ENCODE measurements at places on chromosomes 11 and 22.

- no peak for DNase-seq
Observed at GRCh38 chr11:12746593-12747097, 72.4 kb downstream of the TEAD1 start.

- peak; percentile 92 for DNase-seq
Observed at GRCh38 chr22:37242395-37242918, 1.6 kb downstream of the RAC2 start.

- no peak for DNase-seq
Observed at GRCh38 chr11:113470233-113470632, 5.0 kb downstream of the DRD2 start.

GRCh38 chr11:65429068-65429681 is 6.6 kb downstream of the NEAT1 start:
- DNase-seq, result no peak

DNA sequence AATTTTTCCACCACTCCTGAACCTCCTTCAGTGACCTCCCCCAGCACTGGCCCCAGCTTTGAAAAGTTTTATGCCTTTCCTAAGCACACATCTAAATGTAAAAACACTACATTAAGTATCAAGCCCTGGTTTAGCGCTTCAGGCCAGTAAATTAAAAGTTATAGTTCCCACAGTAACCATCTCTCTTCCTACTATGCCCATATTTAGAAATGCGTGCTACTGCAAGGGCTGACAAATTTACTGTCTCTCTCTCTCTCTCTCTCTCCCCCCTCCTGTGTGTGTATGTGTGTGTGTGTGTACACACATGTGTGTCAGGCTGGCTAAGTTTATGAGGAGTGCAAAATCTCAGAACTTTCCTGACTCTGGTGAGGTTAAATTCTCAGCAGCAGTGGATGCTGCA is 231.4 kb downstream of the LARGE1 start:
- no peak for DNase-seq

DNA sequence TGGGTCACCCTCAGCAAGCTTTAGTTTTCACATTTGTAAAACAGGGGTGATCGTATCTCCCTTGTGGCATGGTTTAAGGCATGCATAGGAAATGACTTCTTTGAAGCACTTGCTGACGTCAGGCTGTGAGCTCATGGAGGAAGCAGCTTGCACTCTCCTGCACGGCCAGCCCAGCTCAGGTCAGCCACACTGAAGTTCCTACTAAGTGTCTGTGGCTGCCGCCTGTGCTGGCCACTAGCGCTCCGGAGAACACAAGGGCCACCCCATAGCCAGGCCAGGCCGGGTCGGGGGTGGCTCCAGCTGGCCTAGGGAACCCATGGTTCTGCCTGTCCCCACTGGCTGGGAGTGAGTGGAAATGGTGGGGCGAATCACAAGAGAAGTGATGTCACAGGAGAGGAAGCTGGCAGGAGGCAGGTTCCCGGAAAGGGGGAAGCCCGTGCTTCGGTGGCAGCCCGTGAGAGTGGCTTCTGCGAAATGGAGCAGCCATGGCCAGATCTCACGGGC is 28.2 kb downstream of the KCTD17 start:
- DNase-seq, result peak; percentile 61

DNA sequence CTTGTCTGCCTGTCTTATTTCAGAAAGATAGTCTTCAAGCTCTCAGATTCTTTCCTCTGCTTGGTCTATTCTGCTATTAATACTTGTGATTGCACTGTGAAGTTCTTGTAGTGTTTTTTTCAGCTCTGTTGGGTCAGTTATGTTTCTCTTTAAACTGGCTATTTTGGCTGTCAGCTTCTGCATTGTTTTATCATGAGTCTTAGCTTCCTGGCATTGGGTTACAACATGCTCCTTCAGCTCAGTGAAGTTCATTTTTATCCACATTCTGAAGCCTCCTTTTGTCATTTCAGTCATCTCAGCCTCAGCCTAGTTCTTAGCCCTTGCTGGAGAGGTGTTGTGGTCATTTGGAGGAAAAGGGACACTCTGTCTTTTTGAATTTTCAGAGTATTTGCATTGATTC is 15.5 kb upstream of the DEPDC7 start:
- DNase-seq, result no peak

GRCh38 chr22:30188911-30189310 is 57.6 kb downstream of the LIF start:
- no peak for DNase-seq

DNA sequence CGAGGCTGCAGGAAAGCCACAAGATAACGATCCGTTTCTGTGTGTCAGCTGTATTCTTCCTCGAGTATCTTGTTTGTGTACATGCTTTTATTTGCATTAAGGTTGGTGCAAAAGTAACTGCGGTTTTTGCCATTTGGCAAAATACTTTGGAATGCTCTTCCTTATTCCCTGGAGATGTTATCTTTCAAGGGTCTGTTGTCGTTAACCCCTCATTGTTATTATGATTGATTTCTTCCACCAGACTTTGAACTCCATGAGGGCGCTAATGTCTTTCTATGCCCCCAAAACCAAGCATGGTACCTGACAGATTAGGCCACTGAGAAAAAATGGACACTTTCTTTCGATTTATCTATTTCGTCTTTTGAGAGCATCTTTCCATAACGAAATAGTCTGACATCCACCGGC is 563 bp upstream of the PSMA1 start:
- no peak for DNase-seq

DNA sequence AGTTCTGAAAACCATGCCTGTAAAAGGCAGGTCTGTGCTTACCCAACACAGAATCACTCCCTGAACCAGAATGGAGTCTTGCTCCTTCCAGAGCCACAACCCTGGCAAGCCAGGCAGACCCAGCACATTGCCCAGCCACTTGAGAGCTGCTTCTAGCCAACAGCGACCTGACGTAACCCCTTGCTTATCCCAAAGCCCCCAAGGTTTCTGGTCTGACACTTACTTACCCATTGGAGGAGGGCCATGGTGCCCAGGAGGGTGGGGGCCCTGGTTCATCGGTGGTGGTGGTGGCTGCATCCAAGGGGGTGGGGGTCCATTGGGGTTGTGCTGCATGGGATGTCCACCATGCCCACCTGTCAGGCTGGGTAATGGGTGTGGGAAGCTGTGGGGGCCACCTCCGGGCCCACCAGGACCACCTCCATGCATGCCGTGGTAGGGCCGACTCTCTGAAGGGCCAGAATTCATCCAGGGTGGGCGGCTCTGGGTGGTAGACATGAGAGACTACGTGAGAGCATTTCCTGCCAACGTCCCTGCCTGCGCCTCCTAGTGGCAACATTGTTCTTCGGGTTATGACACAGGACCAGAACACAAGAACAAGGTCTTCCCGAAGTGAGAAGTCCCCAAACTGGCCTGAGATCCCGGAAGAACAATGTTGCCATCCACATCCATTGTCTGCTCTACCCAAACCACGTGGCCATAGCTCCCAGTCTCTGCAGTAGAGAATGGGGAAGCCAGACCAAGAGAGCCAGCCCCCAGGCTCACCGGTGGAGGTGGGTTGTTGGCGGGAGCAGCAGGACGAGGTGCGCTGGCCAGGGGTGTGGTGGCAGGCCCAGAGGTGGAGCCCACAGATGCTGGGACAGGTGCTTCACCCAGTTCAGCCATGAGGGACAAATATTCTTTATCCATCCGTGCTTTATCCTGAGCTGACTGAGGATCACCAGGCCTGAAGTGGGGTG is 7.8 kb upstream of the PYGM start:
- peak; percentile 66 for DNase-seq

DNA sequence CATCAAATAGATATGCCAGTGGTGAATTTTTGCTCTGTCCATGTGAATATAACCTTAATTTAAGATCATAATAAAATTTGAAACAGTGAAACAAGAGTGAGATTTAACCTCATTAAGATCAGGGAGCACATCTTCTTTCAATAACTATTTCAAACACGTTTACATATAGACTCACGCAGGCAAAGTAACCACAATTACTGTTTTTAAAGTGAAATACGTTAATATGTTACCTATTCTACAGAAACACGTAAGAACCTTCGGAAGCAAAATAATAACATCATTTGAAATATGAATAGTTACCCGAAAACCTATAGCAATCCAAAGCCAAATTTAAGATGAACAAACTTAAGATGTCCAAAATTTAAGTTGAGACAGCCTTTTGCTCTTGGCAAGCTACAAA is 136.2 kb upstream of the ZC3H12C start:
- DNase-seq, result no peak

DNA sequence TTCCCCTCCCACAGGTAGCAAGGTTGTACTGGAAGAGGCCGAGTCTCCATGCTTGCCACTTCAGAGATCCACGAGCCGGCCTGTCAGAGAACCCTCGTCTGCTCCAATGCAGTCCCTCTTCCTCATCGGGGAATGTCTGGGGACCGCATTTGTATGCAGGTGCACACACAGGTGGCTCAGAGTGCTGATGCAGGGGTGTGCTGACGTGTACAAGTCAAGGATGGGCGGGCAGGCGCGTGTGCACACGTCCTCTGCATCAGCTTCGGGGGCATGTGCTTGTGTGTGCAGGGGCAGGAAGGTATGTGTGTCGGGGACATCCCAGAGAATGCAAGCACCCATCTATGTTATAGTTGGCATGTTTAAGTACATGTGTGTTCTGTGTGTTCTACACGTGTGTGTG is 49.4 kb downstream of the ELFN2 start:
- DNase-seq, result no peak

DNA sequence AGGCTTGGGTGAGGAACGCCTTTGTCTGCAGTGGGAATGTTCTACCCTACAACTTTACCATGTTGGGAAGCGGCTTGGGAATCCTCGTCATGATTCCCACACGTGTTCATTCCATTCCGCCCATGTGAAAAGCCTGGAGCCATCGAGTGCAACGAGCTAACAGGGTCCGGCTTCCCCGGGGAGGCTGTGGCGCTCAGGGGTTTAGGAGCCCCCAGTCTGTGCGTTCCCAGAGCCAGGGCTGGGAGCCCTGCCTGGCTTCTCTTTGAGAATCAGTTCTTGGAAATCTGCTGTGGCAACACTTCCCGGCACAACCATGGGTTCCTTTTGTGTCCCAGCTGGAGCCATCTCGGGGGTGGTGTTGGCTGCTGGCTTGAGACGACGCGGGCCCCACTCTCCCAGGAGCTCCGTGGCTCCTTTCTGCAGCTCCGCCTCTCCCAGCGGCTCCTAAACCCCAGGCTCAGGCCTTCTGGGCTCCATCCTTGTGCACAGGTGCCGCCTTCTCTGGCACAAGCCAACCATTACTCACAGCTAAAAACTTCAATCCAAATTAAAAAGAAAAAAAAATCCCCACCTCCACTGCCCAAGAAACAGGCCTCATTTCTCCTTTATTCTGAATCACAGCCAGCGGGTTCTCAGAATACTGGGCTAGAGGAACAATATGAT is 18.7 kb upstream of the PPFIA1 start:
- no peak for DNase-seq

GRCh38 chr22:45526281-45526680 is 23.6 kb downstream of the FBLN1 start:
- no peak for DNase-seq

DNA sequence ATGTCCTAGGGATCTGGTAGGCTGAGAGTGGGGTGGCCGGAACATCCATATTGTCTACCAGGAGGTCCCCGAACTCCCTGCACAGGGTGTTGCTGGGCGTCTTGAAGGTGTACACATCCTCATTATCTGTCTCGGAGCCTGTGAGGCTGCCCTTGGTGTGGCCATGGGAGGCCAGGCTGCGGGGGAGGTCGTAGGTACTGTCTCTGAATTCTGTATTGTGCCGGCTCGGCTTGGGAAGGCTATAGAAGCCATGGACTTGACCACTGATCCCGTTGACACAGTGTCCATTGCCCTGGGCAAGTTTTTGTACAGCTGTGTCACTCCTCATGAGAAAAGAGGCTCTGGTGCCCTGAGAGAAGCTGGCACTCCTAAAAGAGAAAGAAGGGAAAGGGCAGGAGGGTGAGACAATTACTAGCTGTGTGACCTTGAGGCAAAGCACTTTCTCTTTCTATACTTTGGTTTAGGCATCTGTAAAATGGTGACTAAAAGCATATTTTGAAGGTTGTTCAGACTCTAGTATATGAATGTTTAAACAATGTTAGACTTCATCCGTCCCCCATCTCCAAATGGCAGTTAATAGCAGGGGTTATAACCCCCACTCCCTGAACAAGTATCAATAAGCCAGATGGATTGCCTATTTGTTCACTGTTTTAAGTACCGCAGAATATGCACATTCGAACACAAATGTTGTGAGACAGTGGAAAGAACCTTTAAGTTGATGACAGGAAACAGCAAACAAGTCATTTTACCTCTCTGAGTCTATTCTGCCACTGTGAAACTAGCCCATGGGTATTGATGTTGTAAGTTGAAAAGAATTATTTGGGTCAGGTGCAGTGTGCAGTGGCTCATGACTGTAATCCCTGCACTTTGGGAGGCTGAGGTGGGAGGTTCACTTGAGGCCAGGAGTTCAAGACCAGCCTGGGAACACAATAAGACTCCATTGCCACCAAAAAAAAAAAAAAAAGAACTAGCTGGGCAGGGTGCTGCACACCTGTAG is 38.3 kb downstream of the USP35 start:
- no peak for DNase-seq

DNA sequence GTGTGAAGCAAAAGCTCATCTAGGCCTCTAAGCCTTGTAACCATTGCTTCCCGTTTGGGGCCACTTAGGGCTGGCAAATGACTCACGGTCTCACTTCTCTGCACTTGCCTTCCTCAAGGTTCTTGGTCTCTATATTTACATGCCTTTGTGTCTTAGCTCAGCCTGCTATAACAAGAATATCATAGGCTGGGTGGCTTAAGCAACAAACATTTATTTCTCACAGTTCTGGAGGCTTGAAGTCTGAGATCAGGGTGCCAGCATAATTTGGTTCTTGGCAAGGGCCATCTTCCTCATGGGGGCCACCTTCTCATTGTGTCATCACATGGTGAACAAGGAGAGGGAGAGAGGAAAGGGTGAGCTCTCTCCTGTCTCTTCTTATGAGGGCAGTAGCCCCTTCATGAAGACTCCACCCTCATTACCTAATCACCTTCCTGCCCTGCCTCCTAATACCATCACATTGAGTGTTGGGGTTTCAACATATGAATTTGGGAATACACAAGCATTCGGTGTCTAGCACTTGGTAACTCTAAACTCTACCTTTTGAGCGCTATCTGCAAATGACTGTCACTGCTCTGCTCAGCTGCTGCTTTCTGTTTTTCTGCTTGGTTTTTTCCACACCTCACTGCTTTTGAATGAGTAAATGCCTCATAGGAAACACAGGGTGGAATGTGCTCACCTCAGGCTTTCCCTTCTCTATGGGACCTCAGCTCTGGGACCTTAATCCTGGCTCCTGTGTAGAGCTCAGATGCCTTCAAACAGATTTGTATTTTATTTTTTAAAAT is 16.2 kb upstream of the ME3 start:
- DNase-seq, result no peak

DNA sequence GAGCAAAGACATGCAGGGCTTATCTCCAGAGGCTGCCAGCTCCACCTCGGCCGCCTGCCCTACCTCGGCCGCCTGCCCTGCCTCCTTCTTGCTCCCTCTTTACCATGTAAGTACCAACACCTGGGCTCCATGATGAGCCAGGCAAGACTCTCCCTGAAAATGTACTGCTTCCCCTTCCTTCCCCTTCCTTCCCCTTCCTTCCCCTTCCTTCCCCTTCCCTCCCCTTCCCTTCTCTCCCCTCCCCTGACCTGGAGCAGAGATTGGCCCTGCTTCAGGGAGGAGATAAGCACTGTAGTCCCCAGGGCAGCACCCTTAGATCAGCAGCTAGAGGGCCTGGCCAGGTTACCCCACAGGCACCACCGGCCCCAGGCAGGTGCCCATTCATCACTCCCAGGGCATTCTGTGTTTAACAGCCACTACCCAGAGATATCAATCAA is 25.4 kb upstream of the ADORA2A start:
- no peak for DNase-seq

- no peak for DNase-seq
Observed at GRCh38 chr11:1261241-1262071, 38.6 kb downstream of the MUC5B start.
